ENCODE measurements at places on chromosomes 3 and 15.

DNA sequence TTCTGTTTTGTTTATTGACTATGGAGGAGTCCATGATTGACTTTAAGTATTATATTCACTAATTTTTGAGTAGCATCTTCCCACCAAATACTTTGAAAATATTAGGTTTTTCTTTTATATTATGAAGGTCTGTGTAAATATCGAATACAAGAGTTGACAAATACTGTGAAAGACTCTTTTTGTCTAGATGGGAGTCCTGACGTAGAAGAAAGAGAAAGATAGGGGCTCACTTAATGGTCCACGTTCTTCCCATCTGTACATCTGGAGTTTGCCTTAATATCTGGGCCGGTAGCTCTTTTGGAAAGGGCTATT lies 7.8 kb upstream of the UTS2B start:
- no peak for DNase-seq

DNA sequence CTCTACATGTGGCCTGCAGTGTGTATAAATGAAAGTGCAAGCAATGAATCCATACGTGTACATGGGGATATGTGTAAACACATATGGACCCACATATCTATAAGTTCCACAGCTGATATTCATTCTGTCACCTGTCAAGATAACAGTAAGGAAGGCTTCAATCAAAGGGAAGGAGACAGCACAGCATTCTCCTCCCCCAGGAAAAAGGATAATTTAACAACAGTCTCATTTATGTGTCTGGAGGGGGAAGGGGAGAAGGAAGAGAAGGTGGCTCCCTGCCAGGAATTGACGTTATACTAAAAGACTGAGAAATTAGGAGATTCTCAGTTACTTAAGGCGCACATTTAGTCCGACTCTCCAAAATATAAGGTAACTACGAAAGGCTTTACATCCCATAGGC lies 345.9 kb downstream of the FOXP1 start:
- no peak for DNase-seq

GRCh38 chr3:174322789-174323188 lies 536.3 kb upstream of the NAALADL2 start:
- DNase-seq: no peak

DNA sequence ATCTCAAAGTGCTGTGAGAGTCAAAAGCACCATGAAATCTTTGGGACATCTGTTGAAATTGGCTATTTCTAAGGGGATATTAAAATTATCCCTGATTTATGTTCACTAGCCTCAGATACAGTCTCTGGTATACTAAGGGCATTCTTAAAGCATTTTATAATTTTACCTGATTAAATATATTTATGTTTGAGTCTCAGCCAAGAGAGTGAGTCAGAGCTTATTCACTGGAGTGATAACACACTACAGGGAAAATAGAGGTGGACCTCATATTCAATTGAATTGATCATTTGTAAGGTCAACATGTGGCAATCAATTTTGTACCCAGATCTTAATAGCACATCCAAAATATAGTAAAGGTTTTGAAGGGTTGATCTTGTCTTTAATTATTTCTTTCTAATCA lies 733.6 kb downstream of the EPHA3 start:
- DNase-seq: no peak

- no peak for DNase-seq
Observed at GRCh38 chr3:17304969-17305368, 420.2 kb downstream of the PLCL2 start.

DNA sequence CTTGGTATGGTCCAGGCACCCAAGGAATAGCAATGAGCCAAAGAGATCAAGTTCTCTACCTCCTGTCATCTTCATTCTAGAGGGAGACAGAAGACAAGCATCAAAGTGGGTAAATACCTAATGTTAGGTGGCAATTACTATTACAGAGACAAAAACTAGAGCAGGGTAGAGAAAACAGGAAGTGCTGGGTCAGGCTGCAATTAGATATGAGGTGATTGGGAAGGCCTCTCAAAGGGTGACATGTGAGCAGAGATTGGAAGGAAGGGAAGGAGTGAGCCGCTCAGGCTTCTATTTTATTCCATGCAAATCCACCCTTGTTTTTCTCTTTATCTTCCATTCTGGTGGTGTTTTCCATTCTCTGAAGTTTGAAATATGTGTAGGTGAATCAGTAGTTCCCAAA lies 37.4 kb downstream of the EBLN2 start:
- DNase-seq: no peak

DNA sequence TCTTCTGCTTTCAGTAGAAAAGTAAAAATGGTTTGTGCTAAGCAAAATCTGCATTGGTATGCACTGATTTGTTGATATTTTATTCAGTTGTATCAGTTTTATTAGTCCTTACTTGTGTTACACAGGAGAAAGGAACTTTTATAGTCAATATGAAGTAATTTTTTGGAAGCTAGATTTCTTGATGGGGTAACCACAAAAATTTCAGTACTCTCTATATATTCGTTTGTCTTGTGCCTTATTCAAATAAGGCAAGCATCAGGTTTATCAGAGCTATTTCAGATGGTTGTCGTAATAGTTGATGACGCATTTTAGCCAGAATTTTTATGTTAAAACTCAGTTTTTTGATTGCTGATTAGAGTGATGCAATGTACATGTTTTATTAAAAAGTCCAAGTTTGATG lies 50.7 kb upstream of the NIPA1 start:
- no peak for DNase-seq

DNA sequence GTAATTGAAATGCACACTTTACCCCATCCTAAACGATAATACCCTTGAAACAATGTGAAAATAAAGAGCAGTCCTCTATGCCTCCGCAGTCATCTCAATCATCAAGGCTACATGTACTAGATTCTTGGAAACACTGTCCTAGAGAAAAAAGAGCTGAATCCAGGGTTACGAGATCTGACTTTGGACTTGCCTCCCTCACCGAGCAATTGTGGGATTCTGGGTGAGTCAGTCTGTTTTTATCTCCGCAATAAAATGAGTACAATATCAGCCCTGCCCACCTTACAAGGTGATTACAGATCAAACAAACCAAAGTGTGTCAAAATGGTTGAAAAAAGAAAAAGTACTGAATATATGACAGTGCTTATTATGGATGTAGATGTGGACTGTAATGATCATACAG lies 152.3 kb upstream of the SNTN start:
- DNase-seq: no peak

DNA sequence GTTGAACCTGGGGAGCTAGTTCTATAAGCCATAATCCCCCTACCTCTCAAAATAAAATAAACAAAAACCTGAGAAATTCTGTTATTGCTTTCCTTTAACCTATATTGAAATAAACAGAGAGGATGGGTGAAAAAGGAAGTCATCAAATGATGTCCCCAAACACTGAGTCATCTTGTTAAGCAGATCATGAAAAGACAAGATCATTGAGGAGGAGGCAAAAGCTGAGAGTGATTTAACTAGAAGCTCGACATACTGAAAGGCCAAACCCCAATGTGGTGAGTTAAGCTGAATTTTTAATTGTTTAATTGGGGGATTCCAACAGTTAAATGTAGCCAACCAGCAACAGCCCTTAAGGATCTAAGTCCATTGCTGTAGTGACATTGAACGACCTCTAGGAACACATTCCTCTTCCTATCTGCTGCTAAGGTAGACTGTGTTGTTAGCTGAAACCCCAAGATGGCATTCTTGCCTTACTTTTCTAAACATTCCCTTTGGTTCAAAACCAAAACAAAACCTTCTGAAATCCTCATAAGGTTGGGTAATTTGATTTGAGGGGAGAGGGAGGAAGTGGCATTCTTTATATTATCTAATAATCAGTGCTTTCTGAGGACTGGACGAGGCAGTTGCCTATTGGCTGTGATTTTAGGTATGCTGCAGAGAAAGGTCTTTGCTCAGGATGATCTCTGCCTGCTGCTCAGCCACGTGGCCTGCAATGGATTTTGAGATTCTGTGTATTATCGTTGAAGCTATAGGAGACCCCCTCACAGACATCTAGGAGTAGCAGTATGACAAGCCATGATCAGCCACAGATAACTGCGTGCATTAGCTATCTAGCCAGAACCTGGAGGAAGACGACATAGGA lies 62.7 kb upstream of the BNIP2 start:
- peak; percentile 7 for DNase-seq

GRCh38 chr3:31247850-31248562 lies 284.7 kb upstream of the STT3B start:
- DNase-seq: no peak

- peak; percentile 2 for DNase-seq
Observed at GRCh38 chr15:89575656-89576416, 567 bp downstream of the TICRR start.

- DNase-seq: no peak
Observed at GRCh38 chr15:28983432-28984311, 97.9 kb downstream of the APBA2 start.

GRCh38 chr15:79451361-79451999 lies 19.3 kb downstream of the MINAR1 start:
- no peak for DNase-seq

DNA sequence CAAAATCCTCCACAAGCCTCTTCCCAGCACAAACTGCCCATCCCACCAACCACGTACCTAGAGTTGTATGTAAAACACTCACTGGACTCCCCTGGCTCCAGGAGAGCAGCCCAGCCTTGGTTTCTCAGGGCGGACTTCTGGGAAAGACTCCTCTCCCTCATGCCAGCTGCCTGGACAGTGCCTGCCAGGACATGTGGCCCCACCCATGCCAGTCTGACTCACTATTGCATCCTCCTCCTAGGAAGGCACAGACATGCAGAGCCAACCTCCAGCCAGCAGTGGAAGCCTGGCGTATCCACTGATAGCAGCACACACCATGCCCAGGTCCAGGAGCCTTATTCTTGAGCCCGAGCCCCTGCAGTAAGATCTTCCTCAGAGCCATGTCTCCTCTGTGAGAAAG lies 8.6 kb downstream of the PKM start:
- no peak for DNase-seq

DNA sequence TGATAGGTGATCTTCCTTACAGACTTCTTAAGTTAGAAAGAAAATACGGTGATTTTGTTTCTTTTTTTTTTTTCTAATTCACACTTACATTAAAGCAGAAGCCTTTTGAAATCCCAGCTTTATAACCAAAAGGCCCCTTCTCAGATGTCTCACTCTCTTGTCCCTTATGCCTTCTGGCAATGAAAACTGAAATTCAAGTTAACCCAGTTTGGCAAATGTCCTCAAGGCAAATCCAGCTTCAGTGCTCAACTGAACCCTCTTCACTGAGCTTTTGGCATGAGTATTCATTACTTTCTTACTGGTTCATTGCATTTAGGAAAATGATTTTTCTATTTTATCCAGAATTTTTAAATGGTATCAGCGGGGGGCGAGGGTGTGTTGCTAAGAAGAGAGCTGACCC lies 17.0 kb downstream of the PLCH1 start:
- DNase-seq: no peak

GRCh38 chr3:193795062-193795690 lies 202.2 kb downstream of the OPA1 start:
- no peak for DNase-seq

DNA sequence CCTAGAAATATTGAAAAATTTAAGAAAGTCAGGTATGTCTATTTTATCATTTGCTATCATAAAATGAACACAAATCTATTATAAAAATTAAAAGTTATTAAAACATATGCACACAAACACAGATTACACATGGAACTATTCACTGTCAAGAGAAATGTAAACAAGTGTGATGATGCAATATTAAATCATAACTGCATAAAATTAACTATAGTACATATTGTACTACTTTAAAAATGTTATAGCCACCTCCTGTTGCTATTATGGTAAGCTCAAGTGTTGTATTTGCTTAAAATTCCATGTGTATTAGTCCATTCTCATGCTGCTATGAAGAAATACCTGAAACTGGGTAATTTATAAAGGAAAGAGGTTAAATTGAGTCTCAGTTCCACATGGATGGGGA lies 54.7 kb upstream of the CMC1 start:
- DNase-seq: no peak

DNA sequence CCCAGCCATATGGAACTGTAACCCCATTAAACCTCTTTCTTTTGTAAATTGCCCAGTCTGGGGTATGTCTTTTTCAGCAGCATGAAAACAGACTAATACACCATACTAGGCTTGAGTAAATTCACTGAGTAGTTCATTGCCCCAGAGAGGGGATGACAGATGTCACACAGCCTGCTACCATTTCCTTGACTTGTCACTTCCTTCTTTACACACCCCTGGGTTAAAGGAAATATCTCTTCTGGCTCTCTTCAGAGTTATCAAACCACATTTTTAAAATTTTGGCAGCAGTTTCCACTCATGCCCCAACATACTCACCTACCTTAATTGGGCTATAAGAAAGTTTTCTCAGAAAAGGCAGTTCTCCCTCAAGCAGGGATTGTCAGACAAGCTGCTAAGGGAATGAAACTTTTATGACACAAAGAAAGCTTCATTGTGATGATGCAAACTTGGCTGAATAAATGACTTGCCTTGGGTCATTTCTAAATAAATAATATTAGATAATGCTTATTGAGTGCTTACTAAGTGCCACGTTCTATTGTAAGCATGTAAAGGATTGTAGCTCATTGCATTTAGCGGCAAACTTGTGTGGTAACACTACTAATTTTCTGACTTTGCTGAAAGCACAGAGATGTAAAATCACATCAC lies 68.0 kb upstream of the RBMS3 start:
- DNase-seq: no peak

- DNase-seq: no peak
Observed at GRCh38 chr3:44339181-44340057, 853 bp downstream of the TCAIM start.

DNA sequence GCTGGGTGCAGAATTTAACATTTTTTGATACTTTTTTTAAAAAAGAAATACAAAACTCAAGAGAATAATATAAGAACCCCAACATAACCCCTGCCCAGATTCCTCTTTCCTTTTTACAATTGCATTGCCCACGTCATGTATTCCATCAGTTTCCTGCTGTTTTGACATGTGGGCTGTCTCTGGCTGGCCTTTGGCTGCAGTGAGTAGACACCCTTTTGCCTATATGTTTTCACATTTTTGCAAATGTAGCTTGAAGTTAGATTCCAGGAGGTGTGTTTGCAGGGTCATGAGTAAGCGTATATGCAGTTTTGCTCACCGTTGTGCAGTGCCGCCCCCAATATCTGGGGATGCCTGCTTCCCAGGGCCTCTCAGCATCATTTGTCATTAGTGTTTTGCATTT lies 28.0 kb upstream of the ATP10A start:
- no peak for DNase-seq

DNA sequence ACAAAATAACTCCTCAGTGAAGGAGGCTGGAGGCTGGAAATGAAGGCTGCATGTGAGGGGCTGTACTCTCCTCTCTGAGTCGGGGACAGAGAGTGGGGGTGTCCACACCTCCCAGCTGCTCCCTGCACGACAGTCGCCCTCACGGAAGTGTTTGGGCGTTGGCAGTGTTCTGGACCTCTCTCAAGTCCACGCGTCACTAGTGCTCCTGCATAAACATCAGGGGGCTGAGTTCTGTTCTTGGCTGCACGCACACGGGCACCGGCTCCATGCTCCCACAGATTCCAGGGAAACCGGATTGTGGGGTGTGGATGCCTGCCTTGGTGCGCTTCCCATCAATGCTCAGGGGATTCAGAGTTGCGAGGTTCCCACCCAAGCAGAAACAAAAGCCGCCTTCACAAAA lies 7.4 kb downstream of the RASGRF1 start:
- DNase-seq: no peak

GRCh38 chr3:21520106-21520963 lies 230.7 kb downstream of the ZNF385D start:
- no peak for DNase-seq

GRCh38 chr15:77416148-77416455 lies 3.8 kb downstream of the PEAK1 start:
- no peak for DNase-seq

GRCh38 chr3:106629215-106629832 lies 747.9 kb upstream of the CCDC54 start:
- no peak for DNase-seq

- DNase-seq: no peak
Observed at GRCh38 chr3:43077261-43077660, 28.6 kb downstream of the POMGNT2 start.

Data from hematopoietic multipotent progenitor cell treated with erythropoietin and hydrocortisone succinate and interleukin-3 and kit ligand, for 8 days (in vitro differentiated cells).